ENCODE measurements at places on chromosomes 6 and 20. TPM values are rescaled to one million over a fixed set of nuclear protein-coding genes. Genes with fewer than 3 reads are reported as not detected.

The ELOVL4 gene
- 0.73 TPM for total RNA-seq

The SYNJ2 gene
- total RNA-seq: 19.2 TPM

The DLK2 gene
- total RNA-seq: 0.31 TPM

The ULBP3 gene
- 0.84 TPM for total RNA-seq

The ACSS1 gene
- 8.0 TPM for total RNA-seq

The GPLD1 gene
- 0.42 TPM for total RNA-seq

The REPS1 gene
- 62.8 TPM for total RNA-seq

The MAPK13 gene
- total RNA-seq: 16.9 TPM

The LY86 gene
- total RNA-seq: 64.5 TPM

The KCNK5 gene
- 0.31 TPM for total RNA-seq

The NR2E1 gene
- not detected for total RNA-seq

The KHDC1L gene
- not detected for total RNA-seq

The ZNF311 gene
- 0.10 TPM for total RNA-seq

The FNDC1 gene
- not detected for total RNA-seq

The LHFPL5 gene
- total RNA-seq: not detected

The ESR1 gene
- 0.63 TPM for total RNA-seq

The RIPOR3 gene
- 0.42 TPM for total RNA-seq

The PDE10A gene
- 0.10 TPM for total RNA-seq

The CYP24A1 gene
- 0.10 TPM for total RNA-seq

The WFDC8 gene
- not detected for total RNA-seq

The GPX5 gene
- not detected for total RNA-seq

Data from mononuclear cell (primary cell).